ENCODE measurements at places on chromosomes 1 and 21.
A peak's percentile ranks its signal among the peaks of the same experiment; 100 is the strongest.

DNA sequence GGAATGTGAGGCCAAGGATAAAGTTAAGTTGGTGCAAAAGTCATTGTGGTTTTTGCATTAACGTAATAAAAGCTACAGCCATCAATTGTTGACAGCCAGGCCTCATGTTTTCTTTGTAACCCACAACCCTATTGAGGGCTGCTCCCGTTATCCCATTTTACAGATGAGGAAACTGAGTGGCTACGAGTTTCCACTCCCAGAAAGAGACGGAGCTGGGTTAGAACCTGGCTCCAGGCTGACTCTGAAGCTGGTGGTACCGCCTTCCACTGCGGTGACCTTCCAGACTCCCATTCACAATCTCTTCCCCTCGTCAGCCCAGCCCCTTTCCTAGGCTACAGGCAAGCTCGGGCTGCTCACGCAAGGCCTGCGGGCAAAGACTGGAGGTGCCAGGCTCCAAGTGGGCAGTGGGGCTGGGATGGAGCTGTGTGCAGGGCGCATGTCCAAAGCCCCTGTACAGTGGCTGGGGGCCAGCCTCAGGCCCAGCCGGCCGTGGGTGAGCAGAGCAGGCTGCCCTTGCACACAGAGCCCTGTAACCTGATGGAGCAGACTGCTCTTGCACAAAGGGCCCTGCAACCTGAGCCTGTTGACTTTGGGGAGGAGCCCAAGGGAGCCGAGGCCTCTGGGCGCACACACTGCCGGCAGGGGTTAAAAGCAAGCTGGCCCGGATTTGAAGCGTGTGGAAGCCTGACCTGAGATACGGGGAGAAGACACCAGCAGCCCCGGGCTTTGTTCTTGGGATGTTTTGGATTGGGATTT is 97.4 kb upstream of the TMPRSS2 start:
- DNase-seq = no peak

- DNase-seq = no peak
Measured at GRCh38 chr1:156612666-156613065, 6.5 kb upstream of the HAPLN2 start.

GRCh38 chr1:51044834-51045233 is 57.2 kb upstream of the C1orf185 start:
- no peak for DNase-seq

DNA sequence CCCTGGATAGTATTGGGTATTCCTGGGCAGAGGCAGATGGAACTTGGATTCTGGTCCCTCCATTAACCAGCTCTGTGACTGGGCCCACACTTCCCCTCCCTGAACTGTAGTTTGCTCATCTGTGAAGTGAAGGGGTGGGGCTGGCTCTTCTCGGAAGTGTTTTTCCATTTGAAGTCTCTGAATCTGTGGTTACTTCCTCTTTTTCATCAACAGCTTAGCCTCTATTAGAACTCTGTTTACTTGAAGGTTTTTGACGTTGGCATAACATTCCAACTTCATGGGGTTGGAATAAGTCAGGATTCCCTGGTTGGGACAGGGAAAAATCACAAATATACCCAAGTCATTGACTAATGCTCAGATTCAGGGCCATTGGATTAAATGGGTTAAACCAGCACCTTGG is 3.6 kb downstream of the KIAA0040 start:
- DNase-seq = peak; percentile 36

GRCh38 chr1:6523566-6523965 is 30.7 kb downstream of the NOL9 start:
- no peak for DNase-seq

DNA sequence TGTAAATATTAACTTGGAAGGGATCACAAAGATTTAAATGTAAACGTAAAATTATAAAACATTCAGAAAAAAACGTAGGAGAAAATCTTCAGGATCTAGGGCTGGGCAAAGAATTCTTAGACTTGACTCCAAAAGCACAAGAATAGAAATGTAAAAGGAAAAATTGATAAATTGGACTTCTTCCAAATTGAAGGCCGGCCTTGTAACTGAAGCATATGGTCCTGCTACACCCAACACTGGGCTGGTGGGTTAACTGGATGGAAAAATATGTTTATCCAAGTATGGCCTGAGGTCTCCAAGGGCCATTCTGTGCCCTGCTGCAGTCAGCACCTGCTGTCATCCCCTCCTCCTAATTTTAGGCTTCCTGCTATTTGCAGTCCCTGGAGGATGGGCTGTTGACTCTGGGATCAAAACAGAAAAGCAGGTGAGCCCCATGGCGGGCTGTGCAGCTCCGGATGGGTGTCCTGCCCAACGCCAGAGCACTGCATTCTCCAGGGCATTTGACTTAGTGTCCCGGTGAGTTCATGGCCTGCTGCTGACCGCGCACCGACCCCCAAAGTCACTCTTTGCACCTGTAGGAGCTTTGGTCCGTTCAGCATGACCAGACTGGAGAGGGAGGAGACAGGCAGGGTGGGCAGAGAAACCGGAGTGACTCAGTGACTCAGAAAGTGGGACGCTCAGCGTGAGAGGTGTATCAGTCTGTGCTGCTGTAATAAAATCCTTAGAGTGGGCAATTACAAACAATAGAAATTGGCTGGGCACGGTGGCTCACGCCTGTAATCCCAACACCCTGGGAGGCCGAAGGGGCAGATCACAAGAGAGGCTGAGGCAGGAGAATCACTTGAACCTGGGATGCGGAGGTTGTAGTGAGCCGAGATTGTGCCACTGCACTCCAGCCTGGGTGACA is 6.1 kb upstream of the AIRE start:
- no peak for DNase-seq

DNA sequence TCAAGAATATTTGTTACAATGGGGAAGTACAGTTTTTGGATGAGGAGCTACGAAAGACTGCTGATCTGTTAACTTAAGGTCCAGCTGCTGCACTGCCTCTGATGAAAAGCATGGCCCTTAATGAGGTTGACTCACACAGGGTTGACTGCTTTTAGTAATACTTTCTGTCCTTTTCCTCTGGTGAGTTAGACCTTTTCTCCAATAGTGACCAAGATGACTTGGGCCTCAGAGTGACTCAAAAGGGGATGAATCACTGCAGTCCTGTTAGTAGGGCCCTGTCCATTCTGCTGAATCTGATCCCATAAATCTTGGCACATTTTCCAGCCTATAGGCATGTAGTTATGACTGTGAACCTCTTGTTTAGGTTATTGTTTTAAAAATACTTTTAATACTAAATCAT is 2.7 kb downstream of the DISP1 start:
- no peak for DNase-seq

GRCh38 chr1:153552335-153552734 is 3.3 kb upstream of the S100A3 start:
- no peak for DNase-seq

GRCh38 chr1:13832536-13832935 is 132.5 kb downstream of the PRDM2 start:
- no peak for DNase-seq

DNA sequence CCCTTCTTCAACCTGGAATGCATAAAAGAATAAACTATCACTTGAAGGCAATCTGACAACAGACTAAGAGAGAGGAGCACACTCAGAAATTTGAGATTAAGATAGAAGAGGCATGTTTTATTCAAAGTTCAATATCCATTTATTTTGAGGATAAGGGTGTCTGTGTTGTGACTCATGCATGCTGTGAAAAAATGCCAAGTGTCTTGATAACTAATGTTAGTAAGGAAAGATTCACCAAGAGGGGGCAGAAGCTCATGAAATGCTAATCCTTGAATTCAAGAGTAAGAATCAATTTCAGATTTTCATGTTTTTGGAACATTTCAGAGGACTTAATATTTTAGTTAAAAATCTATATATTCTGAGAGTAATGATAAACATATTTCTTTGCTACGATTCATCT is 94.0 kb downstream of the IFI44 start:
- no peak for DNase-seq

- DNase-seq = no peak
Measured at GRCh38 chr1:223175032-223175431, 32.0 kb upstream of the TLR5 start.

GRCh38 chr1:6037338-6037762 is 8.3 kb upstream of the KCNAB2 start:
- DNase-seq = no peak

- no peak for DNase-seq
Measured at GRCh38 chr1:171654201-171654941, 1.9 kb upstream of the MYOC start.

DNA sequence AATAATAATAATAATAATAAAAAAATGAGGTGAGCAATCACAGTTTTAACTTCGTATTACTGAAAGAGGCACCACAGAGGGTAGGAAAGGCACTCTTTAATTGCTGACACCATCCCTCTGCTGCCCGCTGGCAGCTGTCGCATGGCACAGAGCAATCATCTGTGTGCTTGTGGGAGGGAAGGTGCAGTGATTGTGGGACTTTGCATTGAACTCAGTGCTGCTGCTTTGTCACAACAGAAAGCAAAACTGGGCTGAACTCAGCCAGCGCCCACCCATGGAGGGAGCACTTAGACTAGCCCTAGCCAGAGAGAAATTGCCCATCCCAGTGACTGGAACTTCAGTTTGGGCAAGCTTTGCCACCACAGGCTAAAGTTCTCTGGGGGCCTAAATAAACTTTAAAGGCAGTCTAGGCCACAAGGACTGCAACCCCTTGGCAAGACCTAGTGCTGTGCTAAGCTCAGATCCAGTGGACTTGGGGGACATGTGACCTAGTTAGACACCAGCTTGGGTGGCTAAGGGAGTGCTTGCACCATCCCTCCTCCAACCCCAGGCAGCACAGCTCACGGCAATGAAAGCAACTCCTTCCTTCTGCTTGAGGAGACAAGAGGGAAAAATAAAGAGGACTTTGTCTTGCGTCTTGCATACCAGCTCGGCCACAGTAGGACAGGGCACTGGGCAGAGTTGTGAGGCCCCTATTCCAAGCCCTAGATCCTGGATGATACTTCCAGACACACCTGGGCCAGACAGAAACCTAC is 59.3 kb downstream of the WDR4 start:
- no peak for DNase-seq

DNA sequence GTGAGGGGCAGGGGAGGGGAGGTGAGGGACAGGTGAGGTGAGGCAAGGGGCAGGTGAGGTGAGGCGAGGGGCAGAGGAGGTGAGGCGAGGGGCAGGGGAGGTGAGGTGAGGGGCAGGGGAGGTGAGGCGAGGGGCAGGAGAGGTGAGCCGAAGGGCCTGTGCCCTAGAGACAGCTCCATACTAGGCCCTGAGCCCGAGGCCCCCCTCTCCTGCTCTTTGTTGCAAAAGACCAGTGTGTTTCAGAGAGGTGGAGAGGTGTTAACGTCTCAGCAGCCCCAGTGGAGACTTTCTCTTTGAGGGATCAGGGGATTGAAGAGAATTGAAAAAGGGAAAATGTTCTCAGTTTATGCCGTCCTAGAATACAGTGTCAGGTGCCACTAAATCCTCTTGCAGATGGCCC is 44.2 kb downstream of the EPHB2 start:
- no peak for DNase-seq

DNA sequence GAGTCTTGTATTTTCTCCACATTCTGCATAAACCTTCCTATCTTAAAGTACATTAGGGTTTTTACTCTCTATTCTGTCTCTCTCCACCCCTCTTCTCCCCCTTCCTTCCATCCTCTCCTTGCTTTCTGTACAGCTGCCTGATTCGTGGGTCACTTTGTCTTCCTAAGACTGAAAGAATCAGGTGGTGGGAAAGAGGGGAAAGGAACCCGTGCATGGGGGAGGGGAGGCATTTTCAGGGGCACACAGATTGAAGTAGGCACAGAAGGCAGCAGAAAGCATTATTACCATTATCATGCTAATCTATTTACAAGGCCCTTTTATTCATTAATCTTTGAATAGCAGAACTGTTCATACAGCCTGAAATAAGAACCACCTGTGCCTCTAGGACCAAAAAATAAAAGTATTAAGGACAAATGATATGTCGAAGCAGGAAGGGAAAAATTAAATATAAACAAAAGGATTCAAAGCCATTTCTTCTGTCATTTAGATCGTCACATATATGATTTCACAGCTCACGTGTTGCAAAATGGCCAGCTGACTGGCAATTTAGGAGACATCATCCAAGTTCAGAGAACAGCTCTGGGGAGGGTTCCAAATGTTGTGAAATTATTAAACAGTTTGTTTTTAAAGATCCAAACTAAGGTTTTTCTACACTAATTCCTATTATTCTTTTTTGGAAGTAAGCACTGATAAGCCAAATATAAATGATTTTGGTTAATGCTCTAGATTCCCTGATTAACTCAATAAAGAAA is 154.6 kb downstream of the PBX1 start:
- no peak for DNase-seq

- no peak for DNase-seq
Measured at GRCh38 chr1:58727364-58727763, 27.5 kb upstream of the MYSM1 start.

GRCh38 chr1:171664976-171665375 is 12.5 kb upstream of the MYOC start:
- DNase-seq = no peak

Data from stimulated activated CD8-positive, alpha-beta memory T cell treated with anti-CD3 and anti-CD28 coated beads, Interleukin-7, amount 100 ng/mL, for 1 hour (primary cell).